ENCODE measurements at places on chromosomes 1 and 21.

DNA sequence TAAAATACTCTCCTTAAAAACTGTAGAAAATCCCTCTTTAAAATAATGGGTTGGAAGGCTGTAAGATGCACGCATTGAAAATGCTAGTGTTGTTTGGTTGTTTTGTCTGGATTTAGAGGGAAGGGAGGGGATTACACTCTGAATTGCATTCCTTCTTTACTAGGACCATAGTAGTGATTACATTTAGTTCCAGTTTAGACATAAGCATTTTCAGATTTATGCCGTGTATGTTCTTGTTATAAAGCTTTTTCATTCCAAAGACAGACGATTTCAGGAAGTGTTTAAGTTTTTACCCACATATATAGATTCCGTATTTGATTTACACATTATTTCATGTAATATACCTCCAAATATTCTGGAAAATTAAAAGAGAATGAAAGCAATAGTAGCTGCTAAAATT, 538.4 kb downstream of the PTPRC start:
- no peak for DNase-seq

- DNase-seq = no peak
Measured at GRCh38 chr1:240768979-240769378, 157.0 kb upstream of the GREM2 start.

GRCh38 chr1:208528578-208529240, 284.5 kb upstream of the PLXNA2 start:
- DNase-seq = no peak

DNA sequence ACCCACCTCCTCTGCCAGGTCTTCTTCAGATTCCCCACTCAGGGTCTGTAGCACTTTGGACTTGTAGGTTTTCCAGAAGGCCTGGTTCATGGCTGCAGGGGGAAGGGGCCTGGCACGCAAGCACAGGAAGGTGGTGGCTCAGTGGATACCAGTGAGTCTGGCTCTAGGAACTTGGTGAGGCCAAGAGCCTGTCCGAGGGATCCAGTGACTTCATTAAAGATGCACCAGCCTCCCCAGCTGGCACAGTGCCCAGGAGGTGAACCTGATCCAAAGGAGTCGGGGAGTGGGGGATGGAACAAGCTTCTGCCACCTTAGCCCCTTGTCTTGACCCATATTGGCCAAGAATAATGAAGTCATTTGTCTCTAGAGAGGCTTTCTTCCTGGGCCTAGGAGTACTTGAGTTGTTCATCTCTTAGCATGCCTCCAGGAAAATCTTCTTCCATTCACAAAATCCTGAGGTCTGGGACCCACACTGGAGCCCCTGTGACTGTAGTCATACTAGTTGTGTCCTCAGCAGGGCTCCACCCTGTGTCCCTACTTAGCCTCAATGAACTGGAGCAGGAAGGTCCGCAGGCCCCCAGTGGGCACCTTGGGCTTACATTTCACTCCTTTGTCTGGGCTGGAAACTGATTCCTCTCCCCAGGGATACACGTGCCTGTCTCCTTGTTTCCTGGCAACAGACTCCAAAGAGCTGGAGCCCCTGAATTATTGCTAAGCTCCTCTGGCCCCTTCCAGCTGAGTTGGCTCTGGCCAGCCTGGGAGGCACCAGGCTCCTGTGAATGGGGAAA, at the start of gene C1orf232:
Gene C1orf232 (minus strand): TSS at position 554 of the 788 bp plus-strand sequence. CDS start 464 bp downstream, at position 90.
- no peak for DNase-seq

- no peak for DNase-seq
Measured at GRCh38 chr1:109732390-109732881, 8.4 kb downstream of the GSTM3 start.

- peak; percentile 43 for DNase-seq
Measured at GRCh38 chr1:208303743-208304712, 59.8 kb upstream of the PLXNA2 start.

- DNase-seq = no peak
Measured at GRCh38 chr1:159302095-159302494, at the start of gene FCER1A. Gene FCER1A, plus strand, starts transcription at chr1:159302336. Its CDS starts 29 bp downstream, at chr1:159302365.

All from astrocyte of the spinal cord (primary cell).